ENCODE measurements at places on chromosomes 13 and 19.

- no peak for DNase-seq
These were observed 2.8 kb upstream of the SYDE1 start for GRCh38 chr19:15104411-15104810.

GRCh38 chr13:42981317-42981716 is 10.7 kb downstream of the EPSTI1 start:
- no peak for DNase-seq

- DNase-seq, result no peak
These were observed 141.3 kb downstream of the ZAR1L start for GRCh38 chr13:32173881-32174280.

DNA sequence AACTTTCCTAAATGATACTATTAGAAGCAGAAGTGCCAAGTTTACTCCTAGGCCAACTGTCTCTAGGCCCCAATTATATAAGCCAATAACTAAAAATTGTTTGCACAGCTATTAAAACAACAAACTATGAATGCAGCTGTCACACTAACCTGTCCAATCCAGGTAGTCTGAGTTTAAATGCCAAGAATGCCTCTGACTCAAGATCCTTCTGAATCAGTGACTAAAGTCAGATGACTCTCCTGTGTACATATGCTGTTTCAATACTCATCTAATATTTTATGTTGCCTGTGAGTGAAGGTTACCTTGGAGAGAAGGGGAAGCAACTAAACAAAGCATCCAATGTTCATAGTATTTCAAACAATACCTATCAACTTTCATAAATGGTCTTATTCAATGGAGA is 257.0 kb downstream of the ENOX1 start:
- DNase-seq, result no peak

GRCh38 chr13:77305266-77305665 is 21.6 kb downstream of the MYCBP2 start:
- no peak for DNase-seq
